ENCODE measurements at places on chromosomes 1 and 21.
A peak's percentile ranks its signal among the peaks of the same experiment; 100 is the strongest.

DNA sequence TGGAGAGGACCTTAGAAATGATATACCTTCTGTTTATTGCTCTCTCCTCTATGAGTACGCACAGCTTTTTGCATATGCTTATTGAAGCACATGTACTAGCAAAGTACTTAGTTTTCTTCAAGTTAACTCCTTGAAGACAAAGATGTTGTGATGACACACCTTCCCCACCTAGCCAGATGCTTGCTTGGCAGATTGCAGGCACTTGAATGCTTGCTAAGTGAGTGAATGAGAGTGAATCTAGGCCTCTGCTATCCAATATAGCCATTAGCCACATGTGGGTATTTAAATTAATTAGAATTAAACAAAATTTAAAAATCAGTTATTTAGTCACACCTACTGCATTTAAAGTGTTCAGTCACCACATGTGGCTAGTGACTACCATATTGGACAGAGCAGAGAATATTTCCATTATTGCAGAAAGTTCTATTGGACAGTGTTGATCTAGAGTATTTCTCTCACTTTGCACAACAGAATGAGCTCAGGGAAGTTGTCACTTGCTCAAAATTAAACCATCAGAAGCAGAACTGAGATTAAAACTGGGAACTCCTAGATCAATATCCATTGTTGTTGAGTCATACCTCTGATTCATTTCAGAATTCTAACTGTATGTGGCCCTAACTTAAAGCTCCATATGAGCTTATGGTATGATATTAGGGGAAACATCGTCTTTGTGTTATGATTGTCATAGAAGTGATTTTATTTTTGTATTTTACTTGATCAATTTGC is 8.6 kb upstream of the EEIG2 start:
- DNase-seq = no peak

DNA sequence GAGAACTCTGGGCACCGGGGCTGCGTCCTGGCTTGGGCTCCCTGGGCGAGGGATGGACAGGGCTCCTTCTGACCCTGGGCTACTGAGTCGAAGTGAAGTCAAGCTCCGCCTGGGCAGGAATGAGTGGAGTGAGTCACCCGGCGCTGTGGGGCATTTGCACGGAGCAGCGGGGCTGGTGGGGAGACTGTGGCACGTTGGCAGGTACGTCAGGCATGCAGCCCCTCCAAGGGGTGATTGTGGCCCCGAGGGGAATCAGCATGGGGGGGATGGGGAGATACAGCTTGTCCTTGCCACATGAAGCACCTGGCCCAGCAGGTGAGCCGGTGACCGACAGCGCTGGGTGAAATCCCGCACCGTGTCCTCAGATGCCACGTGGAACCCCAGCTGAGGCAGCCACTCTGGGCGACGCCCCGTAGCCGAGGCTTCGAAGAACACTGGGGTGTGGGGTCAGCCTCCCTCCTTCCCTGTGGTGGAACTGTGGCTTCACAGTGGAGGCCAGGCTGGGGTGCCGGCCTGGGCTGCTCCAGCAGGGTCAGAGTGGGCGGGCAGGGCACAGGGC is 62.3 kb downstream of the COL18A1 start:
- DNase-seq = no peak

GRCh38 chr1:40743452-40743851 is 40.1 kb upstream of the KCNQ4 start:
- DNase-seq = no peak

GRCh38 chr1:64183395-64184002 is 19.9 kb upstream of the UBE2U start:
- DNase-seq = no peak

GRCh38 chr1:200128944-200129879 is 101.7 kb downstream of the NR5A2 start:
- DNase-seq = no peak

DNA sequence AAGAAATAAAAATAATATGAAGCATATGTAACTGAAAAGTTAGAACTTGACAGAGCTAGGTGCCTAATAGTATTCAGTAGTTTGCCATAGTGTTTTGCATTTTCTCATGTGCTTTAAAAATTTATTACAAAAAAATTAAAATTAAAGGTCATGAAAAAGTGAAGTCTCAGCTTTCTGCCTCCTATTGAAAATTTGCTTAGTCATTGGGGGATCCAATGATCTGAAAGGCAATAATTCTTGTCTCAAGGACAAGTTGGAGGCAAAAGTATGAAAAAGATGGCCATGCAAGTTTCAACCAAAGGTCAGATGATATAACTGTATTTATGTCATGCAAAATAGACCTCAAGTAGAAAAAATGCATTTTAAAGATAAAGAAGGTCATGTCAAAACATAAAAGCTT is 140.7 kb downstream of the DUSP10 start:
- no peak for DNase-seq

- DNase-seq = no peak
Observed at GRCh38 chr1:195306281-195306680, 1302.0 kb downstream of the KCNT2 start.

- peak; percentile 13 for DNase-seq
Observed at GRCh38 chr1:159289060-159289459, 13.1 kb upstream of the FCER1A start.

- DNase-seq = no peak
Observed at GRCh38 chr1:234933475-234933874, 195.2 kb downstream of the TOMM20 start.

DNA sequence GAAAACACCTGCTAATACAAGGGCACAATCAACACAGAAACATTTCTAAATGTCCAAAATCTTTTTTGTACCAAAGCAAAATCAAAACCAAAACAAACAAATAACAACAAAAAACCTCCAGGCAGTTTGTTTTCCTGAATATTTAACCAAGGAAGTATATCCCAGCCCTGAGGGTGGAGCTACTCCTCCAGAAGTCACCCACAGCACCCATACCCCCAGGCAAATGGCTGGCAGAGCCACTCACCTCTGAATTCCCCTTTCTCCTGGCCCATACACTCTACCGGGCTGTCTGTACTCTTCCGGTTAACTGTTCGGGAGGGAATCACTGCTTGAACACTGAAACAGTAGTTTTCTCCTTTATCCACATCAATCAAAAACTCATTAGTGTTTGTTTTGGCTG is 9.5 kb downstream of the F3 start:
- DNase-seq = no peak

DNA sequence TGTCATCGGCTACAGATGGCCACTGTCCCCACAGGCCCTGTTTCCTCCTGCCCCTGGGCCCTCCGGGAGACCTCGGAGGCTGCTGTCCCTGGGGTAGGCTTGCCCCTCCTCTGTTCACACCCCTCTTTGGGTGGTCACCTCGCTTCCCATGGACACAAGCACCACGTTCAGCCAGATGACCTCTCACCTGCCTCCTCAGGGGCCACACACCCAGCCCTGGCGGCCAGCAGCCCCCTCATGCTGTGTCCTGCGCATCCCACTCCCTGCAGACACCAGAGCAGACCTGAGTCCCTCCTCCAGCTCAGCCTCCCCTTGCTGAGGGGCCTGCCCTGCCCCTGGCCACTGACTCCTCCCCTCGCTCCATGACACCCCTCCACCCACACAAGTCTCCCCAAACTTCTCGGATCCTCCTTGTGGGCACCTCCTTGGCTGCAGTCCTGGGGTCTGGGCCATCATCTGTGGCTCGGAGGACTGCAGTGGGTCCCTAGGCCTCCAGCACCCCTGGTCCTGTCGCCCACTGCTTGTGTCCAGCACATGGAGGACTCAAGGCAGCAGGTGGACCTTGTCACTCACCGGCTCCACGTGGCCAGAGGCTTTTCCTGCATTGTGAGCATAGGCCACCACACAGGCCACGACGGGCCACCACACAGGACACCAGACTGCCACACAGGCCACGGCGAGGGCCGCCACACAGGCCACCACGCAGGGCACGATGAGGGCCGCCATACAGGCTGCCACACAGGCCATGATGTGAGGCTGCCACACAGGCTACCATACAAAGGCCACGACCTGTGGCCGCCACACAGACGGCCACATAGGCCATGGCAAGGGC is 51.1 kb downstream of the MORN1 start:
- DNase-seq = no peak

DNA sequence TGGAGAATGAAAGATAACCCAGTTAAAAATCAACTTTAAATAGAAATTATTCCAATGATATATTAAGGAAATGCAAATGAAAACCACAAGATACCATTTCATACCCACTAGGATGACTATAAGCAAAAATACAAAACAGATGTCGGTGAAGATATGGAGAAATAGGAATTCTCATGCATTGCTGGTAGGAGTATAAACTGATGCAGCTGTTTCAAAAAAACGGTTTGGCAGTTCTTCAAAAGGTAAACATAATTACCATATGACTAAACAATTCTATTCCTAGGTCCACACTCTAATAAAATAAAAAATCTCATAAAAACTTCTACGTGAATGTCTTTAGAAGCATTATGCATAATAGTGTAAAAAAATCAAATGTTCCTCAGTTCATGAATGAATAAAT is 763.3 kb upstream of the BRINP3 start:
- DNase-seq = no peak

DNA sequence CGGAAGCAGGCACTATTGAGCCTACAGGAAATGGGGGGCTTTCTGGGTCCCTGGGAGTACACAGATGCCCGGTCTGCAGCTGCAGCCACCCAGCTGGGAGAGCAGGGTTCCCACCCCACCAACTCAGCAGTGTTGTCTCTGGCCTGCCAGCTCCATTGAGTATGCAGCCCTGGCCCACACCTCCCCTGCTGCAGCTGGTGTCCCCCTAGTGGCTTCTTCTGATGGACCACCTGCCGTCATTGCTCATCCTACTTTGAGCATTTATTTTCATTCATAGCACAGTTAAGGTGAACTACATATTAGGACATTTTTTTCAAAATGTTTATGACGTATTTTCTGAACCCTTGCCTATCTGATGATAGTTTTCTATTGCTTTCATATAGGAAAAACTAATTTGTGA is 189.8 kb upstream of the LYPLAL1 start:
- DNase-seq = no peak

DNA sequence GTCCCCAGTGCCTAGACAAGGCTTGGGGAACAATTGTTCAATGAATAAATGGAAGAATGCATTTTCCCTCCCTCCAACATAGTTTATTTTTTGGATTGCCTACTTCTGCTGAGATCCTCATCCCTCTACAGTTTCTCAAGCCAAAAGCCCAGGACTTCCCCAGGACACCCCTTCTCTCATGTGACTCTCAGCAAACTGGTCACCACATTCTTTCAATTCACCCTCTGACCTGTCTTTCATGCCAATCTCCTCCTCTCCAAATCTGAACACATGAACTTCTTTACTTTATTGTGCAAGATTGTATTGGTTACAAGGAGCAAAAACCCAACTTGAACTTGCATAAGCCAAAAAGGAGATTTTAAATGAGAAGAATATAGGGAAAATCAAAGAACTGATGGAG is 103.2 kb upstream of the JUN start:
- DNase-seq = no peak

- DNase-seq = no peak
Observed at GRCh38 chr1:43152866-43153265, 19.2 kb downstream of the EBNA1BP2 start.

DNA sequence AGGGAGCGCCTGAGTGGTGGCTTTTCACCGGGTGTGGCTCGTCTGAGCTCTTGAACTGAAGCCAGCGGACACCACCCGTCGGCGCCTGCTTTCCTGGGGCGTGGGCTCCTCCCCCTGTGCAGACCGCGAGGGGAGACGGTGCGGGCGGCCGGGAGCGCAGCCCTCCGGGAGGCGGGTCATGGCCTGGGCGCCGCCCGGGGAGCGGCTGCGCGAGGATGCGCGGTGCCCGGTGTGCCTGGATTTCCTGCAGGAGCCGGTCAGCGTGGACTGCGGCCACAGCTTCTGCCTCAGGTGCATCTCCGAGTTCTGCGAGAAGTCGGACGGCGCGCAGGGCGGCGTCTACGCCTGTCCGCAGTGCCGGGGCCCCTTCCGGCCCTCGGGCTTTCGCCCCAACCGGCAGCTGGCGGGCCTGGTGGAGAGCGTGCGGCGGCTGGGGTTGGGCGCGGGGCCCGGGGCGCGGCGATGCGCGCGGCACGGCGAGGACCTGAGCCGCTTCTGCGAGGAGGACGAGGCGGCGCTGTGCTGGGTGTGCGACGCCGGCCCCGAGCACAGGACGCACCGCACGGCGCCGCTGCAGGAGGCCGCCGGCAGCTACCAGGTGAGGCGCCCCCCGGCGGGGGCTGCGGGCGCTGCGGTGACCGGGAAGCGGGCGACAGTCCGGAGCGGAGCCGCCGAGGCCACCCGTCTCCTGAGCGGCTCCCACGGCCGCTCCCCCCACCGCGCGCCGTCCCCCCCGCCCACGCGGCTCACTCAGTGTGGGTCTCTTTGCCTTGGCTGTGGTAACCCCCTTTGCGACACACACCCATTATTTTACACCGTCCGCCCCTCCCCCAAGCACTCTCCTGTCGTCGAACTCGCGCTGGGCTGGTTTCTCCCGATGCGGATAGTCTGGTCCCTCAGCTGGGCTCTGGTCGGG is at the start of gene TRIM58:
TSS of gene TRIM58 (plus strand) at position 119 of the 916 bp plus-strand sequence. CDS start at position 179, 60 bp downstream.
- DNase-seq = peak; percentile 97

GRCh38 chr1:172005856-172006255 is 164.6 kb downstream of the DNM3 start:
- DNase-seq = no peak

- DNase-seq = no peak
Observed at GRCh38 chr1:25695090-25695770, 78.6 kb downstream of the MAN1C1 start.
